ENCODE measurements at places on chromosomes 1 and 21.

DNA sequence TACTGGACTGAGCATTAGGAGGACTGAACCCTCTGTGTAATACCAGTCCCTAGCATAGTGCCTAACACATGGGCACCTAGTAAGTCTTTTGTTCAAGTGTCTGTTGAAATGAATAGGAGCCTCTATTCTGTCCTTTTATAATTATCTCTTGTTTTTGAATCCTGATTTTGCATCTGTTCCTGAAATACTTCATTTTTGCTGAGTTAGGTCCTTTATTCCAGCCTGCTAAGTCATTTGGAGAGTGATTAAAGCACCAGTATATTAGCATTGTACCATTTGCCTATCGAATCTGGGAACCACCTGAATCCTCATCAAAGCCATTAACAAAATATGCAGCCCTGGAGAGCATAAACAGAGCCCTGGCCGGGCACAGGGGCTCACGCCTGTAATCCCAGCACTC lies 32.3 kb downstream of the YARS1 start:
- DNase-seq: no peak

- DNase-seq: peak; percentile 37
Observed at GRCh38 chr1:228101994-228102790, 933 bp downstream of the C1orf35 start.

GRCh38 chr1:4797016-4797410 lies 142.6 kb downstream of the AJAP1 start:
- DNase-seq: no peak

GRCh38 chr1:74549932-74550331 lies 37.5 kb upstream of the LRRC53 start:
- no peak for DNase-seq

GRCh38 chr1:22275626-22276395 lies 132.9 kb upstream of the WNT4 start:
- peak; percentile 12 for DNase-seq

GRCh38 chr1:6272868-6273267 lies 12.0 kb upstream of the GPR153 start:
- DNase-seq: no peak

- DNase-seq: no peak
Observed at GRCh38 chr21:21200103-21200938, 202.1 kb downstream of the NCAM2 start.

DNA sequence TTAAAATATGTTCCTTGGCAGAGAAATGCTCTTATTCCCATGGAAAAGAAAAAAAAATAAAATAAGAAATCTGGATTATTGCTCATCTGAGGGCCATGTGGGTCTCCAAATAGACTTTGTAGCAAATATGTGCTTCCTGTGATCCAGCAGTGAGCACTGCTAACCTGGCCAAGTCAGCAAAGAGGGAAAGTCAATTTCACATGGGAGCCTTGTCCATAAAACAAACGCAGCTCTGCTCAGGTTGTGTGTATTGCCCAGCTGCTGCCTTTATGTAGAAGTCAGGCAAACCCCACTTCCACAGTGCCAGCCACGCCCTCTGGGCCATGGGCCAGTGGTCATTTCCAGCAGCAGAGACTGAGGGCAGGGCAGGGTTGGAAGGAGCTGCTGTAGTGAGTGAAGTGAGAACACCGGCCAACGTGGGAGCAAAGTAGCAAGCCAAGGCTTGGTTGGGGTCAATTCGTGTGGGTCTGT lies 174.3 kb downstream of the LYPLAL1 start:
- DNase-seq: no peak

DNA sequence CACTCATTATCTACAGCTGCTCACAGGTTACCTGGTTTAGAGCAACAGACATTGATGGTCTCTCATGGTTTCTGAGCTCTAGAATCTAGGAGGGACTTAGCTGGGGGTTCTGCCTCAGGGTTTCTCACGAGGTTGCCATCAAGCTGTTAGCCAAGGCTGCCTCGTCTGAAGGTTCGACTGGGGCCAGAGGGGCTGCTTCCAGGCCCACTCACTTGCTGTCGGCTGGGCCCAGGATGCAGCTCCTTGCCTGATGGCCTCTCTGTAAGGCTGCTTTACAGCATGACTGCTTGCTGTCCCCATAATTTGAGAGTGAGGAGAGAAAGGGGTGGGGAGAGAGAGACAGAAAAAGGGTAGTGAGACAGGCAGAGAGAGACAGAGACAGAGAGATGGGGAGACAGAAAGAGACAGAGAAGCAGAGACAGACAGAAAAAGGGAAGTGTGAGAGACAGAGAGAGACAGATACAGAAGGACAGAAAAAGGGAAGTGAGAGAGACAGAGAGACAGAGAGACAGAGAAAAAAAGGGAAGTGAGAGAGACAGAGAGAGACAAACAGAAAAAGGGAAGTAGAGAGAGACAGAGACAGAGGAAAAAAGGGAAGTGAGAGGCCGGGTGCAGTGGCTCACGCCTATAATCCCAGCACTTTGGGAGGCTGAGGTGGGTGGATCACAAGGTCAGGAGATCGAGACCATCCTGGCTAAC lies 106.8 kb upstream of the C1orf174 start:
- DNase-seq: no peak

DNA sequence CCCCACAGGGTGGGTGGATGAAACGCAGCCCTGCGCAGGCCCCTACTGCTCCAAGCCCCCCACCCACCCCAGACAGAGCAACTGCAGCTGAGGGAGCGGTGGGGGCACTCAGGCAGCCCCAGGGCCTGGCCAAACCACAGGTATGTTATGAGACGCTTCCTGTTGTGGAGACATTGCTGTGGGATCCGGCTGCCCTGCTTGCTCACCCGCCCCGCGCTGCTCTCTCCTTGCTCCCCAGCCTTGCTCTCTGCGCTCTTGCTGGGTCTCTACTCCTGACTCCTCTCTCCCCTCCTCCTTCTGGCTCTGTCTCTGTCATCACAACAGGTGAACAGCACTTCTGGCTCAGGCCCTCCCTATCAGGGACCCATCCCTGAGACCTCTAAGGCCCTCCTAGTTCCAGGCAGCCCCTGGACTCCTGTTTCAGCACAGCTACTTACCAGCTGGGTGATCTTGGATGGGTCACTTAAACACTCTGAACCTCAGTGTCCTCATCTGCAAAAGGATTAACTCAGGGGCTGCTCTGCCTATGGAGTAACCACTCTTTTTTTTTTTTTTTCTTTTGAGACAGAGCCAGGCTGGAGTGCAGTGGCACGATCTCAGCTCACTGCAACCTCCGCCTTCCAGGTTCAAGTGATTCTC lies 15.9 kb downstream of the COL8A2 start:
- DNase-seq: no peak

- DNase-seq: no peak
Observed at GRCh38 chr1:201645956-201646355, 107.0 kb downstream of the NAV1 start.

DNA sequence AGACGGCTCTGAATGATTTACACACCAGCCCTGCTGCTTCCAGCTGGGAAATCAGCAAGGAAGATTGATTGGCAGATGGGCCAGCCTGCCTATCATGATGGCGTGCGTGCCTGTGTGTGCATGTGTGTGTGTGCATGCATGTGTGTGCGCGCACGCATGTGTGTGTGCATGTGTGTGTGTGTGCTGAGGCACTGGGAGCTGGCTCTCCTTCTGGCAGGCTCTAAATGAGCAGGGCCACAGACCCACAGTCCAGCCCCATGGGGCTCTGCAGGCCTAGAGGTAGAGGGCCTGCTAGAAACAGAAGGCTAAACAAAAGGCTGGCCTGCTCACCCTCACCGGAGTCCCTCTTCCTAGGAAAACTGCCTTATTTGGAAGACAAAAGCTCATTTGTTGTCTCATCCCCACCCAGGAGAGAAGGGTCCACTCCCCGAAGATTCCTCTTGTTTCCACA lies 6.0 kb downstream of the KLHDC8A start:
- DNase-seq: no peak

- no peak for DNase-seq
Observed at GRCh38 chr1:243230914-243231313, 24.2 kb downstream of the CEP170 start.

GRCh38 chr1:81672766-81673165 lies 128.0 kb upstream of the ADGRL2 start:
- DNase-seq: no peak

GRCh38 chr1:208052926-208053407 lies 142.0 kb upstream of the CD34 start:
- no peak for DNase-seq

DNA sequence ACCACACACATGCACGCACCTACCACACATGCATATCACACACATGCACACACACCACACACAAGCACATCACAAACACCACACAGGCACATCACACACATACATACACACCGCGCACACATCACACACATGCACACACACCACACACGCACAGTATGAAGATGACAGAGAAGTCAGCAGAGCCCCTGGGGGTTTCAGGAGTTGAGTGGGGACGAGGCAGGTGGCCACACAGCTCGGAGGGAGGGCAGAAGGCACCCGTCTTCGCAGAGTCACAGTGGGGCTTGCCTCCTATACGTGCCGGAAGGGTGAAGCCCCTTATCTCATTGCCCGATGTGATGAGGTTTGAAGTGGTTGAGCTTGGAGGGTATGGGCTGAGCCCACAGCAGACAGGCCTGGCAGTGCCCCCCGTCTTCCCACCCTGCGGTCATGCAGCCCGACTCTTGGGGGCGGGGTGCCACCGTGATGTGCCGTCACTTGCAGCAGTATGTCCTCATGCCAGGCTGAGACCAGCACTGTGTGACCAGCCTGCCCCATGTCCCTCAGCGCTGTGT lies 9.9 kb downstream of the PDE9A start:
- DNase-seq: no peak

DNA sequence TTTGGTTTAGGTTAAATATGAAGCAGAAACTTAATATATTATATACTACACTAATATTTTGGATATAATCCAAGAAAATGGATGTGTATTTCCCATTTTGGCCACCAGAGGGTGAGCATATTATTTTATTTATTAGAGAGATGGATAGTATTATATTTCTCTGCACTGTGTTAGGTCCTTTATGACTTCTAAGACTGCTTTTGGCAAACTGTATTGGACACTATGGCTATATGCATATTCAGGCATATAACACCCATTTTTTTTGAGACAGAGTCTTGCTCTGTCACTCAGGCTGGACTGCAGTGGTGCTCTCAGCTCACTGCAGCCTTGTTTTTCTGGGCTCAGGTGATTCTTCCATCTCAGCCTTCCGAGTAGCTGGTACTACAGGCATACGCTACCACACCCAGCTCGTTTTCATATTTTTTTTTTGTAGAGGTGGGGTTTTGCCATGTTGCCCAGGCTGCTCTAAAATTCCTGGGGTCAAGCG lies 17.8 kb upstream of the PGM1 start:
- DNase-seq: no peak

DNA sequence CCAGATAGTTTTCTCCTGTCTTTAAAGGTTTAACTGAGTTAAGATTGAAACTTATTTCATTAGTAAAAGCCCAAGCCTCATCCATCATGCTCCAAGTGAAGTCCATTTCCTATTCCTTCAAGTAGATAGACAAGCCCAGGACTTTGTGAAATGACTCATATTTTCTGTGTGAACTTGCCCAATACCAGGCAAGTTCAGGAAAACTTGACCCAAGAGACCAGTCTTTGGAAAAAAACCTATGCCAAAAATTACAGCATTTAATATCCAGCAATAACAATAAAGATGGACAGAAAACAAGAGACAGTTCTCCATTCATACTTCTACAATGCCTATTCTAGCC lies 405 bp upstream of the RAB29 start:
- no peak for DNase-seq

GRCh38 chr21:17371450-17371849 lies 141.4 kb upstream of the CXADR start:
- DNase-seq: no peak
